ENCODE measurements at places on chromosomes 7 and 10. TPM values are rescaled to one million over a fixed set of nuclear protein-coding genes. Genes with fewer than 3 reads are reported as not detected.
A peak's percentile ranks its signal among the peaks of the same experiment; 100 is the strongest.

DNA sequence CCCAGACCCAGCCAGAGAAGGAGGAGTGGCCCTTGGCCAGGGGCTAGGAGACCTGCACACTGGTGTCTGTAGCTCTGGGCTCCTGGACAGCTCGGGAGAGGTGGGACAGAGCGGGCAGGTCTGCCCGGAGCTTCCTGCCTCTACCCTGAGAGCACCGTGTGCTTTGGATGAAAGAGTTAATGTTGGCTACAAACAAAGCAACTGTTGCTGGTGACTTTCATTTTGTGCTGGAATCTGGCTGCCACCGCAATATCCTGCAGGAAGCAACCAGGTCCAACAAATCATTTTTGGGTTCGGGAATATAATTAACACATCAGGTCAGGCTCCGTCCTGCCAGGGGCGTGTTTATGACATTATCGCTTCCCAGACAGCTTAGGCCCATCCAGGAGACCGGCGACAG is 441.8 kb upstream of the MKI67 start:
- DNase-seq, result no peak

DNA sequence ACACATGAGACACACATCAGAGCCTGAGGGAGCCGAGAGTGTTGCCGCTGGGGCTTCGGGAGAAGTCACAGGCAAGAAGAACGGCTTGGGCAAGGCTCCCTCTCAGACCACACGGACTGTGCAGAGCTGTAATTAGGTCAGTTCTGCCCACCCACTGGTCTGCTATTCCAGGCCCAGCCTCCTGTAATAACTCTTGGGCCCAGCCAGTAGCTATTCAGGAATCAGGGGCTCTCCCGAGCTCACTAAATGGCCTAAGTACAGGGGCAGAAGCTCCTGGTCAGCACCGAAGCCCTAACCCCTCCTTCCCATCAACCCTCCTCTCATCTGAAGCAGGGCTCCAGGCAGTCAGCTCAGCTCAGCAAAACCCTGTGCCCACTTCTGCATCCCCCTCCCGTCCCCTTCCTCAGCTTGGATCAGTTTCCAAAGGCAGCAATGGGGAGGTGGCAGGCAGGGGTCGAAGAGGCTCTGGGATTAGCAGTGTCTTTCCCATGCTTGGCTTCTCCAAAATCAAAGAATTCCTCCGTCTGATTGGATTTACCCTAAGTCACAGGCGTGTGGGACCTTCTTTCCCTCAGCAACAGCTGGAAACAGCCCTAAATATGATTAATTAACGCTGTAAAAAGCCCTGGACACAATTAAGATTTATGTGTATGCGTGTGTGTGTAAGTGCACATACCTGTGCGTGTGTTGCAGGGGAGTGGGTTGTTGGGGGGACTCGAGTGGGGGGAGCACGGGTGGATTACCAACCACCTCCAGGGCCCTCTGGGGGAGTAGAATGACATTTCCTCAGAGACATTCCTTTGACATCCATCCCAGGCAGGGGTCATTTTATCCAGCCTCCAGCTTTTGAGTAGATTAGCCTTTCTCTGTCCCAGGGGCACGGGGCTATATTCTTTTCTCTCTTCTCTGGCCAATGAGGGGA is 48.4 kb upstream of the BTRC start:
- DNase-seq, result no peak

DNA sequence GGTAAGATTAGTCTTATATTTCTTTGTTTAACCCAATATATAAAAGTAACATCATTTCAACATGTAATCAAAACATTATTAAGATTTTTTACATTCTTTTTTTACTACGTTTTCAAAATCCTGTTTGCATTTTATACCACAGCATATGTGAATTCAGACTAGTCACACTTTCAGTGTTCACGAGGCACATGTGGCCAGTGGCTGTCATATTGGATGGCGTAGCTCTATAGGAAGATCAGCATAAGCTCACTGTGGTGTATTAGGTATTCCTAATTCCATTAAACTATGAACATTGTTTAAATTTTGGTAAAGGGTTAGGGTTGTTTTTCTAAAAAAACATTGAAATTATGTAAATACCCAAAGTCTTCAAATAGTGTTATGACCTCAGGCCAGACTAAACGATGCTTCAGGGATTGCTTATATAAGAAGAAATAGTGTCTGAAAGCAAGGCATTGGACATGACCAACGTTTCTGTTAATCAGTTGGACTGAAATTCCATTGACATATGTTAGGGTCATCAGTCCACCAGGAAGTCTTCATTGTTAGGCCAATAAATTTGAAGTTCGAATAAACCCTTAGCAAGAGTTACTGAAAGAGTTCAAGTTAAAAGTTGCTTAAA is 97.0 kb downstream of the BICC1 start:
- DNase-seq, result no peak

DNA sequence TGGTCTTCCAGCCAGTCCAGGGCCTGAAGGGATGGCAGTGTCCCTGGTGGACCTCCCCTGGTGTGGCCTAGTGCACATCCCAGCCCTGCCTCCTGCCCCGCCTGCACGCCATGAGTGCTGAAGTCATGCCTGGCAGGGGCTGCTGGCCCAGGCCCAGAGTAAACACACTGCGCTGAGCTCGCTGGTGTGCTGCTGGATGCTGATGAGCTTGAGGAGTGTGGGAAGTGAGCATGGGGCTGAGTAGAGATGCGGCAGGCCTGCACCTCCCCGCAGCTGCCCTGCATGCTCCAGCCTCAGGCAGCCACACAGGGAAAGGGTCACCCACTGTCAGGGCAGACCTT is 43.2 kb downstream of the HTRA1 start:
- peak; percentile 87 for DNase-seq

- DNase-seq, result no peak
Observed at GRCh38 chr7:32347244-32347828, 142.8 kb downstream of the LSM5 start.

GRCh38 chr10:124724279-124725027 is 19.7 kb downstream of the FAM53B start:
- peak; percentile 85 for DNase-seq

DNA sequence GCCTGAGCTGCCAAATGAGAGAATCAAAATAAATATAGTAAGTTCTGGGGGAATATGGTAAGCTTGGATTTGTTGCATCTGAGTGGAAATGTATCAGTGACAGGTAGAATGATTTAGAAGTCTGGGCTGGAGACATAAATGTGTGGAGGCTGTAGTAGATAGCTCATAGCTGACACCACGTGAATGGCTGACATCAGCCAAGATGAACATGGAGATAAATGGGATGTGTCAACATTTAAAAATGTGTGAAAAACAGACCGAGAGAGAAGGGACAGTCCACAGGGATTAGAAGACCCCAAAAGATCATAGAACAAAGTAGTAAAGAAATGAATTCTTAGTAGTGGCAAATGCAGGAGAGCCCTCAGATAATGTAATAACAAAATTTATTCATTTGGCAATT is 40.9 kb downstream of the NAMPT start:
- no peak for DNase-seq

GRCh38 chr7:14321947-14322346 is 332.5 kb upstream of the ETV1 start:
- DNase-seq, result no peak

DNA sequence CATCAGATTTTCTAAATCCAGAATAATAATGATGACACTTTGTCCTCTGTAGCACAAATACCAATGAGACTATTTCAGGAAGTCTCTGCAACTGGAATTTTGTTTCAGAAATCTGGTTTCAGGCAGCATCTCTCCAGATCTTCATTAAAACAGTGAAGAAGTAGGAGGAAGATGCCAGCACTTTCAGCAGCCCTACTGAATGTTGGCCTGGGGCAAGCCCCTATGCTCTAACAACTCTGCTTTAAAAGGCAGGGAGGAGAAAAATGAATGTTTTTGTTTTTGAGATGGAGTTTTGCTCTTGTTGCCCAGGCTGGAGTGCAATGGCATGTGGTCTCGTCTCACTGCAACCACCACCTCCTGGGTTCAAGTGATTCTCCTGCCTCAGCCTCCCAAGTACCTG is 7.2 kb upstream of the CAV1 start:
- DNase-seq, result no peak

GRCh38 chr10:99827936-99828335 is 45.5 kb downstream of the ABCC2 start:
- DNase-seq, result no peak

- no peak for DNase-seq
Observed at GRCh38 chr7:150717814-150718420, 1.5 kb downstream of the GIMAP1 start.

DNA sequence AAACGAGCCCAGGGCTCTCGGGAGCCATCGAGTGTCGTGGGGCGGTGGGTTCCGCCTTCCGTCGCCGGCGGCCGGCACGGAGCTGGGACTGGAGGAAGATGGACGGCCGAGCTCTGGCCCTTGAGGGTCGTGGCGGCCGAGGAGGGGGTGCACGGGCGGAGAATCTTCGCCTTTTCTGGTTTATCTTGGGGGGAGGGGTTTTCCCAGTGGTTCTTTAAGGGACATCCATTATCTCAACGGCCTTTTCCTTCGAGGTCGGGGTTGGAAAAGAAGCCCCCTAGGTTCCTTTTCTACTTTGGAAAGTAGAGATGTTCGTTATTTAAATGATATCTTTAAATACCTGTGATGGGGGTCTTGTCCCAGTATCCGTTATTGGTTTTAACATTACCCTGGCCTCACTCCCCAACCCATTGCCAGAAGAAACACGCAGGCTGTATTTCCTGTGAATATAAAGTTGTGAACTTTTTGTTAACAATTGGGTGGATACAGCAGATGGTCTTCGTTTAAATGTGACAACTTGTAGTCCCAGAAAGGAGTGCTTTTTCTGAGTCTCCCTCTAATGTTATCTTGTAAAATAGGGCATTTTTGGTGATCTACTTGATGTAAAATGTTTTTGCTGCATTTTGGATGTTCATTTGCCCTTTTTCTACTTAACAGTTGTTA is 765 bp downstream of the CCAR1 start:
- DNase-seq, result no peak

DNA sequence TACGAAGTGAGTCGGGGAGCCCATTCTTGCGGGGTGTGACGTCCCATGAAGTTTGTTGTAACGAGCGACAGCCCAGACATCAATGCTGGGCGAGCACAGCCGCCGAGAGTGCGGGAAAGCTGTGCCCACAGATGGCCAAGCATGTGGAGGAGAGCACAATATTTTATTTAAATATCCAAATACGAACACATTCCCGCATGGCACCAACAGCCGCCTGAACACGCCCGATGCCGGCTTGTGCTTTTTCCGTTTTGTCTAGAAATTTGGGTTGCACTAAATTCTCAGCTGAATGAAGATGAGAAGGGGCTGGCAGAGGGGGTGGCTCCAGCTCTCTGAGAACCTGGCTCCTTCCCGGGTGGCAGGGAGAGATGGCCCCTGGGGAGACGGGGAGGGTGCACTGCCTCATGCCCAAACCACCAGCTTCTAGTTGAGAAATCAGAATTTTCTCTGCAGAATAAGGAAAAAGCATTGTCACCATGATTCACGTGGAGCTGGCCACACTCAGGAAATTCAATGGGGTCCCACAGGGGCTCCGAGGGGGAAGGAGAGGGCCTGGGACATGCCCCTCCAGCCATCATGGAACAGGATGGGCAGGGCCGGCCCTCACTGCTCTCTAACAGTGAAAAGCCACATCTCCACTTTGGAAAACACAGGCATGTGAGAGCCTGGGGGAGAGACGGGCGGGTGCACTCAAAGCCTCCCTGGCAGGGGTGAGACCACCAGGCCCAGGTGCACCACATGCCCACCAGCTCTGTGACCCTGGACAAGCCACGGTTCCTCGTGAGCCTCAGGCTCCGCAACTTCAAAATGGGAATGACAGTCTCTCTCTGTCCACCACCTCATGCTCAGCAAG is 48.3 kb downstream of the EBF3 start:
- DNase-seq, result no peak

DNA sequence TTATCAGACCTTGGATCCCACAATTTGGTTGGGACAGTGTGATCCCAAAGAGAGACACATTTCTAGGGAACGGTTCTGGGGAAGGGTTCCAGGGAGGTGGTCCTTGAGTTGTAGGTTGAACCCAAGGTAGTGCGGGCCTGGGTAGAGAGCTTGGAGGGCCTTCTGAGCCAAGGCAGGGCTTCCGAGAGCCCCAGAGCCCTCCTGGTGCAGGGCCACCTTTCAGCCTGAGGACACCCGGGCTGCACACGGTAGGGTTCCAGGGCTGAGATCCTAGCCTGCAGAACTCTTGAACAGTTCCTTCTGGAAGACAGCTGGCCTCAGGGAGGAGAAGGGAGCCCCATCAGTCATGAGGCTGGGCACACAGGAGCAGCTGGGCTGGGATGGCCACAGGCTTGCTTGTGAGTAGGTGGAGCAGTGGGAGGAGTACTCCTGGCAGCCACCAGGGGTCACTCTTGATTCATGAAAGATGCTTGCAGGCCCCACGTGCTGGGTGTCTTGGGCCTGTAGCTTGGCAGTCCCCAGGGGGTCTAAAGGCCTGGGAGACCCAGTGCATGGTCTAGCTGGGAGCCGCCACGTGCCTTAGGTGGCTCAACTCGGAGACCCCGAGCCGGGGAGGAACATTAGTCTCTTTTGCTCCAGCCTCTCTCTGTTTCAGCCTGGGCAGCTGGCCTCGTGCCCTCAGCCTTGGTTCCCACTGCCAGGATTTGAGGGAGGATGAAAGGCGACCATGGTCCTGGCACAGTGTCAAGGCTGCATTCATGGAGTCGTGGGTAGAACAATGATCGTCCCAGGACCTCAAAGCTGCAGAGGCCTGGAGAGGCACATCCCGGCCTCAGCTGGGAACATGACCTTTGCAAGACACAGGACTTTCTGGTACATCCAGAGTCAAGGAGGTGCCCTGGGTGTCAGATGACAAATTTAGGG is 381.6 kb downstream of the TYW1 start:
- peak; percentile 40 for DNase-seq

The PAX4 gene
- total RNA-seq, result not detected

The SCART1 gene
- 0.47 TPM for total RNA-seq

The GIMAP6 gene
- total RNA-seq, result 5.5 TPM

The CHST3 gene
- 7.2 TPM for total RNA-seq

The SFTPA2 gene
- total RNA-seq, result not detected

The SUV39H2 gene
- total RNA-seq, result 30.6 TPM

The PRKAR2B gene
- 227 TPM for total RNA-seq

The GPNMB gene
- total RNA-seq, result 5.3 TPM

The SPDYE2B gene
- total RNA-seq, result not detected

The RINT1 gene
- total RNA-seq, result 23.9 TPM

The WDR86 gene
- total RNA-seq, result 50.2 TPM
